ENCODE measurements at places on chromosomes 7 and 10. TPM values are rescaled to one million over a fixed set of nuclear protein-coding genes. Genes with fewer than 3 reads are reported as not detected.
A peak's percentile ranks its signal among the peaks of the same experiment; 100 is the strongest.

DNA sequence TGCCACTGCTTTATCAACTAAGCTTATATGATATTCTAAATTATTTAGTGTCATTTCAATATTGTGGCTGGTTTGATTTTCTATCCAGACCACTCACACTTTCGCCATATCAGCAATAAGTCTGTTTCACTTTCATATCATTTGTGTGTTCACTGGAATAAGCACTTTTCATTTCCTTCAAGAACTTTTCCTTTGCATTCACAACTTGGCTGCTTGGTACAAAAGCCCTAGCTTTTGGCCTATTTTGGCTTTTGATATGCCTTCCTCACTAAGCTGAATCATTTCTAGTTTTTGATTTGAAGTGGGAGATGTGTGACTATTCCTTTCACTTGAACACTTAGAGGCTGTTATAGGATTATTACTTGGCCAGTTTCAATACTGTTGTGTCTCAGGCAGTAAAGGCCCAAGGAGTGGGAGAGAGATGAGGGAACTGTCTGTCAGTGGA is 120.9 kb upstream of the NAMPT start:
- DNase-seq, result no peak
- peaks cover 3% of the 10 kb centered on the region for H3K4me1 ChIP-seq
- H3K36me3 ChIP-seq, result no peaks in the 10 kb centered on the region
- H3K4me3 ChIP-seq, result no peak overlapping the region
- H3K27me3 ChIP-seq, result no peaks in the 10 kb centered on the region

DNA sequence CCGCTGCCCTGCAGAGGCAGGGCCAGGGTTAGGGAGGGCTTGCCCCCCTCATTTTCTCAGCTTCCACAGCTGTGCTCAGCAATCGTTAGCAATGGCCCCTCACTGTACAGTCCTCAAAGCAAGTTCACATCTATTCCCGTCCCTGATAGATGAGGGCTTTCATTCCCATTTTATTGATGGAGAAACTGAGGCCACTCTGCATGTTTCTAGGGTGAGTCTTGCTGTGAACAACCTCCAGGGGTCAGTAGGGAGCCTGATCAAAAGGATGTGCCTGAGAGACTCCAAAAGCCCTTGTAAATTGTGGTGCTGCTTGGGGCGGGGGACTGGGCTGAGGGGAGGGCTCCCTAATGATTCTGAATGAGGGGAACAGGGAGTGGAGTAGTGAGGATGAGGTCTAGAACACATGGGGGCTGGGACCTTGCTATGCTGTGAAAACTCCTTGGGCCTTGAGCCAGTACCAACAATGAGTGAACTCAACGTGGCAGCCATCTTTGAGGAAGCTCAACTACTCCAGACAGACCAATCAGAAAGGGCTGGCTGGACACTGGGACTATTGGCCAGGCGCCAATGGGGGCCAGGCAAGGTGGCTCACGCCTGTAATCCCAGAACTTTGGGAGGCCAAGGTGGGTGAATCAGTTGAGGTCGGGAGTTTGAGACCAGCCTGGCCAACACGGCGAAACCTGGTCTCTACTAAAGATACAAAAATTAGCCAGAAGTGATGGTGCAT is 6.7 kb upstream of the GRIFIN start:
- H3K4me1 ChIP-seq, result peaks cover 7% of the 10 kb centered on the region
- DNase-seq, result no peak
- H3K36me3 ChIP-seq, result no peaks in the 10 kb centered on the region
- H3K4me3 ChIP-seq, result no peak overlapping the region
- peaks cover 7% of the 10 kb centered on the region for H3K27me3 ChIP-seq
- H3K27ac ChIP-seq, result no peak overlapping the region

DNA sequence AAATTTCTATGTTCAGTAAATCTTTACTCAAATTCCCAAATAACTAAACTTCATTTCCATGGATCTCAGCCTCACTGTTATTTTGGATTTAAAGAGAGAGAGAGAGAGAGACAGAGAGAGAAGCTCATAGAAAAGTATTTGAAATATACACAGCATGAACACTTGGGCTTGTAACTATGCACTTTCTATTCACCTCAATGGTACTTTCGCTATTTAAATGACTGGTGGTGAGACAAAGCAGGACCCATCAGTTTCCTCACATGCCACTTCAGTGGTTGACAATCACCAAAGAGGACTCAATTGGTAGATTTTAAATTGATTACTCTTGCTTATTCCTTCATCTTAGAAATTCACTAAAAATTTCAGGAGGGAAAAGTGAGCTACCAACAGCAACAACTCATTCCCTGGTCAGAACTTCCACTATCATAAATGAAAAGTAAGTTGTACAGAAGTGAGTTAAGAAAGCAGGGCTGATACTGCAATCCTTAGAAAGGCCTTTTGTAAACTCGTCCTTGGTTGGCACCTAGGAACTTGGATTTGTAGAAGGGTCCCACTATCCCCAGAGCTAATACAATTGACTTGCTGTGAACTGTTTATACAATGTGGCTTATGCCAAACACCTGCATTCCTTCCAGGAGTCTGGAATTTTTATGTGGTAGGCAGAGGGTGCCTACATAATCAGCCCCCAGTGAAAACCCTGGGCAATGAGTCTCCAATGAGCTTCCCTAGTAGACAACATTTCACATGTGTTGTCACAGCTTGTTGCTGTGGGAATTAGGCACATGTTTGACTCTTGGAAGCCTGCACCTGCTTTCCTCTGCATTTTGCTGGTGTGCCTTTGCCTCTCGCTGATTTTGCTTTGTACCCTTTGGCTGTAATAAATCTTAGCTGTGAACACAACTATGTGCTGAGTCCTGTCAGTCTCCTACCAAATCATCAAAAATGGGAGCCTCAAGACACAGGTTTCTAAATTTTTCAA is 10.8 kb downstream of the ERLIN1 start:
- H3K27ac ChIP-seq, result no peak overlapping the region
- H3K27me3 ChIP-seq, result no peaks in the 10 kb centered on the region
- DNase-seq, result no peak
- H3K4me3 ChIP-seq, result no peak overlapping the region

GRCh38 chr7:2617325-2617905 is 14.4 kb upstream of the TTYH3 start:
- no peak for DNase-seq
- H3K4me3 ChIP-seq, result peak overlapping the region; percentile 36
- H3K36me3 ChIP-seq, result no peaks in the 10 kb centered on the region

GRCh38 chr7:31000161-31000693 is 36.5 kb downstream of the GHRHR start:
- H3K27ac ChIP-seq, result no peak overlapping the region
- no peak overlapping the region for H3K4me3 ChIP-seq
- no peak for DNase-seq
- no peaks in the 10 kb centered on the region for H3K27me3 ChIP-seq

The TCF7L2 gene
- 34.8 TPM for total RNA-seq

DNA sequence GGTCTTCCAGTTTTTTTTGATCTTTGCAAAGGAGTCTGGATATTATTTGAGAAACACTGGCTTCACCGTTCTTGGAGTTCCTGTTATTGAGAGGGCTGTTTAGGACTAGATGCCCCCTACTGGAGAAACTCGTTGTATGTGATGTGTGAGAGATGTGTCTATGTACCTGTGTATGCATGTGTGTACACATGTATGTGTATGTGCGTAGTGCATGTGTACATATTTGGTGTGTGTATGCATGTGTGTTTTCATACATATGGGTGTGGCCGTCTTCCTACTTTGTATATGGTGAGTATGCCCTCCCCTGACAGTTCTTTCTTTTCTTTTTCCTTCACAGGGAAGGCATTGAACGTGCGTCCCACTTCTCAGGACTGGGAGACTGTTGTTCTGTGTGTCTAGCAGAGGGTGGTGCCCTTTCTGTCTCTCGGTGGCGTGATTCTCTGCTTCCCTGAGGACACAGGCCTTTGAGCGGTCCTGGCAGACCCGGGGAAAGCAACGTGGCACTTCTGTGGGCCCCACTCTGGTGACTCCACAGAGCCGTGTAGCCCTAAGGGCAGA is 3.0 kb upstream of the CALHM3 start:
- peaks cover 10% of the 10 kb centered on the region for H3K4me1 ChIP-seq
- peaks cover 4% of the 10 kb centered on the region for H3K27me3 ChIP-seq
- H3K27ac ChIP-seq, result no peak overlapping the region
- peak; percentile 23 for DNase-seq
- H3K36me3 ChIP-seq, result no peaks in the 10 kb centered on the region
- H3K4me3 ChIP-seq, result no peak overlapping the region

The ITPRID1 gene
- total RNA-seq, result not detected

- peaks cover 32% of the 10 kb centered on the region for H3K4me1 ChIP-seq
- no peak overlapping the region for H3K4me3 ChIP-seq
- no peaks in the 10 kb centered on the region for H3K27me3 ChIP-seq
- no peak for DNase-seq
- H3K36me3 ChIP-seq, result peaks cover 5% of the 10 kb centered on the region
Observed at GRCh38 chr10:6161921-6162320, 40.8 kb upstream of the PFKFB3 start.

- no peak for DNase-seq
- H3K4me1 ChIP-seq, result peaks cover 11% of the 10 kb centered on the region
- H3K27me3 ChIP-seq, result no peaks in the 10 kb centered on the region
- H3K4me3 ChIP-seq, result no peak overlapping the region
Observed at GRCh38 chr7:157622000-157622399, 285.2 kb downstream of the DNAJB6 start.

DNA sequence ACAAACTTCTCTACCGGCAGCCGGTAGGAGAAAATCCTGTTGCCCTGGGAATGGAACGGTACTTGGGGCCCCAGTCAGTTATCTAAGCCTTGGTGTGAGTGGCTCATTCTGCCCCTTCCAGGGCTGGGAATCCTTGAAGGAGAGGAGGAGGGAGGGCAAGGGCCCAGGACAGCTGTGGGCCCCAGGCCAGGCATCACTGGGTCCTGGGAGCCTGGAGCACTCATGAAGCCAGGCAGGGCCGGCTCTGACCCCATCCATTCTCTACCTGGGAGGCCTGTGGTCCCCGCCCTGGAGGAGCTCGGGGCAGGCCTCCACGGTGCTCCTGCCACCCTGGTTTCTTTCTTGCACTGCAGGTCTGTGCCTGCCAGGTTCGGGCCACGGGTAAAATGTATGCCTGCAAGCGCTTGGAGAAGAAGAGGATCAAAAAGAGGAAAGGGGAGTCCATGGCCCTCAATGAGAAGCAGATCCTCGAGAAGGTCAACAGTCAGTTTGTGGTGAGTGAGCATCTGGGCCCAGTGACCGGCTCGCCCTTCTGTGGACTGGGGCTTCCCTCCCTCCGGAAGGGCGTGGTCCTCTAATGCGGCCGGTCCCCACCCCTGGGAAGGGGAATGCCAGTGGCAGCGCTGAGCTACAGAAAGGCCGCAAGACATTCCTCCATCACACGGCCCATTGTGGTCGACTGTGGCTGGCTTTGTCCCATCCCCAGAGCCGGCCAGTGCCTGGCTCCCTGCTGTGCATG is 111.3 kb downstream of the RGS10 start:
- H3K4me1 ChIP-seq, result no peaks in the 10 kb centered on the region
- H3K4me3 ChIP-seq, result no peak overlapping the region
- no peak overlapping the region for H3K27ac ChIP-seq
- H3K36me3 ChIP-seq, result peaks cover 31% of the 10 kb centered on the region
- DNase-seq, result no peak

GRCh38 chr10:45008524-45009161 is 7.9 kb downstream of the ZNF22 start:
- H3K36me3 ChIP-seq, result peaks cover 23% of the 10 kb centered on the region
- no peaks in the 10 kb centered on the region for H3K4me1 ChIP-seq
- DNase-seq, result peak; percentile 22
- no peak overlapping the region for H3K4me3 ChIP-seq
- no peaks in the 10 kb centered on the region for H3K27me3 ChIP-seq

GRCh38 chr7:23468526-23469149 is 1.7 kb downstream of the IGF2BP3 start:
- H3K27ac ChIP-seq, result peak overlapping the region; percentile 96
- H3K36me3 ChIP-seq, result peaks cover 7% of the 10 kb centered on the region
- peak overlapping the region; percentile 99 for H3K4me3 ChIP-seq
- H3K27me3 ChIP-seq, result peaks cover 7% of the 10 kb centered on the region

DNA sequence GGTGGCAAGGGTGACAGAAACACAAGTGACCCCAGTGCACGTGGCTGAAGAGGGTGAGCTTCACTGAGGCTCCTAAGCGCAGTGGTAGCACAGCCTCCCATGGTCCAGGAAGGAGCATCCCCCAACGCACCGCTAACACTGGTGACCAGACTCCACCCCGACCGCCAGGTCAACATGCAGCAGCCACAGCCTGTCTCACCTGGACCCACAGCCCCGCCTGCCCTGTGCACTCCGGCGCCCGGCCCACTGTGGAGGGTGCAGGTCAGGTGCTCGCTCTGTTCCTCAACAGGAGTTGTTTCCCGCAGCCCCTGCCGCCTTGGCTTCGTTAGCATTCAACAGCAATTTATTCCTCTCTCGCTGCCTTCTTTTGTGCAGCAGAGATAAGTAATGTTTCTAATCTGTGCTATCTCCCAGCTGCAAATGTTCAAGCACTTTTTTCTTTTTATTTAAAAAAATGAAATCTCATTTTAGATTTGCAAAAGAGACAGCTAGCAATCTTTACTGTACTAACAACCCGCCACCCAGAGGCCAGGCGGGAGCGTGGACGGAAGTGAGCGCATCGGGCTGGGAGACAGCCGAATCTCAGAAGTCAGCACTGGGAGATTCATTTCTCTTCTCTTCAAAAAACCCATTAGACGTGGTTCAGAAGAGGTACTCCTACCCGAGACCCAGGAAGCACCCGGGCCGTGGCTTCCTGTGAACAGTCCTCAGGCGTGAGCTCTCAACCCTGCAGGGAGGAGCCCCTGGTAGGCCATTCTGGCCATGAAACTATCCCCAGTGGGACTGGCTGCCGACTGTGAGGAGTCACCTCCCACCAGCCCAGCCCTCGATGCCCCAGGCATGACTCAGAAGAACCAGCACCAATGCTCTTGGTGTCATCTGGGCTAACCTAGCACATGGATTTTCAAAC is 133.4 kb downstream of the MAD1L1 start:
- peaks cover 43% of the 10 kb centered on the region for H3K4me1 ChIP-seq
- DNase-seq, result no peak
- no peak overlapping the region for H3K4me3 ChIP-seq
- no peaks in the 10 kb centered on the region for H3K27me3 ChIP-seq
- H3K36me3 ChIP-seq, result peaks cover 8% of the 10 kb centered on the region

- no peaks in the 10 kb centered on the region for H3K36me3 ChIP-seq
- H3K4me1 ChIP-seq, result peaks cover 4% of the 10 kb centered on the region
- H3K27me3 ChIP-seq, result peaks cover 21% of the 10 kb centered on the region
- no peak overlapping the region for H3K4me3 ChIP-seq
- no peak for DNase-seq
Observed at GRCh38 chr7:24052572-24053260, 231.3 kb upstream of the NPY start.

- no peaks in the 10 kb centered on the region for H3K4me1 ChIP-seq
- H3K27me3 ChIP-seq, result peaks cover 56% of the 10 kb centered on the region
- no peaks in the 10 kb centered on the region for H3K36me3 ChIP-seq
- H3K27ac ChIP-seq, result no peak overlapping the region
Observed at GRCh38 chr7:127476618-127477017, 84.1 kb upstream of the ZNF800 start.

- no peak for DNase-seq
- H3K27ac ChIP-seq, result no peak overlapping the region
- no peaks in the 10 kb centered on the region for H3K27me3 ChIP-seq
- no peak overlapping the region for H3K4me3 ChIP-seq
Observed at GRCh38 chr10:89785095-89785494, 83.7 kb downstream of the KIF20B start.

Data from neural crest cell (in vitro differentiated cells).